ENCODE measurements at places on chromosomes 1 and 21.

DNA sequence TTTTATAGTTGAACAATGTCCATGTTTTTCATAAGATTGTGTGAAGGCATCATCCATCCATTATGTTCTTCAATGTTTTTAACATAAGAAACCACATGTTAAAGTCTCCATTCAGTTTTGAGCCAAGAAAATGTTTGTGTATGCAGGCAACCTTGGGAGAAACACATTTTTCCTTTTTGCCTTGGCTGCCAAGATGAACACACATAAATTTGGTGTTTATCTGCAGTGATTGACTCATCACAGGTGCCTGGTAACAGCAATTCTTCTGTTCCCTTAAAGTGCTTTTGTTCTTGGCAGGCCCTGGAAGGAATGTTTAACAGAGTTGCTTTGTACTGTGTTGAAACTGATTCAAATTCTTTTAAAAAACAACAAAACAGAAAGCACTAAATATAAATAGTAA, 709.9 kb upstream of the ADGRL4 start:
- no peak for DNase-seq

GRCh38 chr1:14441302-14441741, 157.2 kb upstream of the KAZN start:
- no peak for DNase-seq

DNA sequence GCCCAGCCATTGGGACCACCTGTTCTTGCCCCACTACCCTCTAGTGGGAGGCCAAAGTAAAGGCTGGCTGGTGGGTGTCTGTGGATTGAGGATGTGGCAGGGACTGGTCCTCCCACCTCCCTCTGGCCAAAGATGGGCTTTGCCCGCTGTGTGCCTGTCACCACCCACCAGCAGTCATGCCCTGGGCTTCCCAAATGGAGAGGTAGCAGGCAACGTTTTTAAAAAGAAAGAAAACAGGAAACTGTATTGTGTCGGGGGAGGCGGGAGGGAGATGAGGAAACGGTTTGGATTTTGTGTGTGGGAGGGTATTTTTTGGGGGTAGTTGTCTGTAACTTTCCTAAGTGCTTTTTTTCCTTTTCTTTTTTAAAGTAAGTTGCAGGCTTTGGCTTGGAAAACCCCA, 30.1 kb downstream of the SZRD1 start:
- DNase-seq: no peak

- DNase-seq: no peak
Observed at GRCh38 chr1:69404486-69404885, 163.2 kb upstream of the LRRC7 start.

- DNase-seq: no peak
Observed at GRCh38 chr1:78032996-78033796, 12.6 kb upstream of the GIPC2 start.

DNA sequence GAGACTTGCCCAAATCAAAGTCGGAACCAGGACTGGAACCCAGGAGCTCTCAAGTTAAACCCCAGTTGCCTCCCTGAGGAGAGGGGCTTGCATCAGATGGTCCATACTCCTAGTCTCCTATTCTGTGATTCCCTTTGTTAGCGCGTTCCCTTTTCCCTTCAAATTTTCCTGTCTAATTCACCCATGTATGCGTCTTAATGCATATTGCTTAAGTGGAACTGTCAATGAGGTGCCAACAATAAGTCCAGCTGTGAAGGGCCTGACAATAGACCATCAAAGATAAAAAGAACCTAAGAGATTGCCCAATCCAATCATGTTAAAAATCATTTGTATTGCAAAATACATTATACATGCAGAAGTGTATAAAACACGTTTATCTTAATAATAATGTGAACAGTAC, 634 bp upstream of the SPATA6 start:
- DNase-seq: no peak

DNA sequence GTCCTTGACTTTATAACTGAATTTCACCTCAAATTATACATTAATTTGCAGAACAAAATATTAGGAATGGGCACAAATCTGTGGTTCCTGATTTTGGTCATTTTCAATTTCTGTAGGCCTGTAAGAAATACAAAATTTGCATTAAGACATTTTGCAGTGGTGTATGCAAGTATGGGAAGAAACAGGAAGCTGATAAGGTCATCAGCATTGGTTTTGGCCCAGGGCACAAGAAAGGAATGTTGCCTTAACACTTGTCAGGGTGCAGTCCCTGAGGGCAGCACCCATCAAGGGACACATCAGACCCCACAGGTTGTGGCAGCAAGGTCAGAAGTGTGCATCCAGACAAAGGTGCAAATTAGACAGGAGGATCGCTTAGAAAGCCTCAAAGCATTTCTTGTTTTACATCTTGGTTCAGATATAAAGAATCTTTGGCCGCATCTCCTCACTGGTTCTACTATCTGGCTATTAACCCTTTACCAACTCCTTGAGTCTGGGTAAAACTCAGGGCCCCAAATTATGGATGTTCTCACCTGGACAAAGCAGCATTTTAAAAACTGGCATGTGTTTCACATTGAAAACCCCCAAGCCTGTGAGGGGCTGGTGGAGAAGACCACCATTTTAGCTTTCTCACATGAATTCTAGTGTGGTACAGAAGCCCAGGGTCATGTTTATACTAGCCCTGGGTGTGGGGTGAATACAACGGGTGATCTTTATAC, 182.4 kb downstream of the CDC7 start:
- no peak for DNase-seq

GRCh38 chr1:106181866-106182265, 874.6 kb upstream of the PRMT6 start:
- no peak for DNase-seq

GRCh38 chr1:236543065-236543669, 19.4 kb downstream of the LGALS8 start:
- no peak for DNase-seq

DNA sequence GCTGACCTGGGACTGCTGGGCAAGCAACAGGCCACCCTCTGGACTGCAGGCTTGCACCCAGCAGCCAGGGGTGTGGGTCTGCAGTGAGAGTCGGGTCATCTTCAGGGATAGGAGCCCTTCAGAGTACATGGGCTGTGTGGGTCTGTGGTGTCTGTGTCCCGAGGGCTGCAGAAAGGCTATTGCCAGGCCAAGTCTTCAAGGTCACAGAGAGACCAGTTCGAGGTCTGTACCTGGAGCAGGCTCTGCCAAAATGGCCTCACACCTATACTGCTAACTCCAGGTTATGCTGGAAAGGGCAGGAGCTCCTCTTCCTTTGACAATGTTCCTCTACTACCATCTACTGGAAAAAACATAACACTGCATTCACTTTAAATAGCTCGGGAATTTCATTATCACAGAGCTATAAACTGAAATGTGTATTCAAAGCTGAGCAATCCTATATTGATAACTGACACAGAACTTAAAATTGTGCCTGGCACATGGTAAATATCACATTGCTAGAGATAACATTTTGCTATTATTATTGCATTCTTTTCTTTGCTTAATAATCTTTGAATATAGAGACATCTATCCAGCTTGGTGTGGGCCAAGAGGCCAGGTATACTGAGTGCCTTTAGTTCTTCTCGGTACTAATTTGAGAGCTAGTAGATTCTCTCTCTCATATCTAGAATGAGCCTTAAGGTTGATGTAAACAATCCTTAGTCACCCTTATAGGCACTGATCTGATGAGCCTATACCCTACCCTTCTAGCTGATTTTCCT, 6.9 kb upstream of the DNAH14 start:
- no peak for DNase-seq

DNA sequence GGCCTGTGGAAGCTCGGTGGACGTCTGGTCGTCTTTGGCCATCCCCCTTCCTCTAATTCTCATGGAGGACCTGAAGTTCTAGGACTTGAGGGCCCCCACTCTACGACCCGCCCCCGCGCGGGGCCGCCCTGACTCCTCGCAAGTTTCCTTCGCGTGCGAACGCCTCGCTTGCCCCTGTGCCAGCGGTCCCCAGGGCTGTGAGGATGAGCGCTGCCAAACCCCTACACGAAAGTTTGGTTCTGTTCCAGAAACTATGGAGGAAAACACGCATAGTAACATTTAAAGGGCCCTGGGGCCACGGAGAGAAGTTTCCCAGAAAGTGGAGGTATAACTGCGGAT, 304 bp upstream of the GNG12 start:
- DNase-seq: no peak

DNA sequence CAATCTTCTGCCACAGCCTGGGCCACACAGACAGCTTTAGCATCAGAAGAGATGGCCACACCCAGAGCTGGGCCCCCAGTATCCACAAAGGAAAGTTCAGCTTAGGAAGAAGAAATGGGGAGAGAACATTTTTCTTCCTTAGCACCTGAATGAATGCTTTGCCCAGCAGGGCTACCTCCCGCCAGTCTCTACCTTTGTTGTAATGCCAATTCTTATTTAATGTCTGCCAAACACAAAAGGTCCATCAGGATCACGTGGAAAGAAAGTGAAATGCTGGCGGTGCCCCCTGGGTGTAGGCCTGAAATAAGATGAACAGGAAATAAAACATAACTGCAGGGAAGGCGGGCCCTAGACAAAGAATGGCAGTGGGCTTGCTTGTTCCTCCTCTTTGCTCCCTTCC, 125.6 kb downstream of the CACNA1E start:
- no peak for DNase-seq

GRCh38 chr1:182330303-182330702, 61.3 kb downstream of the GLUL start:
- no peak for DNase-seq

DNA sequence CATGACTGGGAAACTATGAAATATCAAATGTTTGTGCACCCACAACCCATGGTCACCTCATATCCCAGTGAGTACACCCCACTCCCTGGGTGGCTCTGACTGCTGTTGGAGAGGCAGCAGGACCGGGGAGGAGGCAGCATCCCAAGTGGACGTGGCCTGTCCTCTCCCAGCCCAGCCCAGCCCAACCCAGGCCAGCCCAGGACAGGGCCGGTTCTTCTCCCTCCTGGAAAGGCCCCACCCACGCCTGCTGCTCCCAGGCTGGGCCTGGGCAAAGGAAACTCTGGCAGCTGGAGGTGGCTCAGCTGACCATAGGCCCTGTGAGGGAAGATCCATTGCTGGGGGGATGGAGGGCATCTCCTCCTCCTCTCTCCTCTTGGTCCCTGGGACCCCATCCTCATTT, 19.1 kb downstream of the MATN1 start:
- no peak for DNase-seq

- DNase-seq: no peak
Observed at GRCh38 chr1:218537122-218537913, 192.2 kb downstream of the TGFB2 start.

GRCh38 chr21:19522381-19522780, 1118.8 kb upstream of the TMPRSS15 start:
- DNase-seq: no peak

GRCh38 chr1:30532621-30533020, 190.8 kb downstream of the MATN1 start:
- no peak for DNase-seq

DNA sequence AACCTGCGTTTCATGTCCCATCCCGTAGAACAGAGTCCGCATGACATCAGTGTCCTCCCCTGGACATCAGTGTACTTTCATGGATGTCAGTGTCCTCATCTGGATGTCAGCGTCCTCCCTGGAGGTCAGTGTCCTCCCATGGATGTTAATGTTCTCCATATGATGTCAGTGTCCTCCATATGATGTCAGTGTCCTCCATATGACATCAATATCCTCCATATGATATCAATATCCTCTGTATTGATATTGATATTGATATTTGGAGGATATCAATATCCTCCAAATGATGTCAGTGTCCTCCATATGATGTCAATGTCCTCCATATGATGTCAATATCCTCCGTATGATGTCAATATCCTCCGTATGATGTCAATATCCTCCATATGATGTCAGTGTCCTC, 284.9 kb downstream of the AJAP1 start:
- DNase-seq: no peak

DNA sequence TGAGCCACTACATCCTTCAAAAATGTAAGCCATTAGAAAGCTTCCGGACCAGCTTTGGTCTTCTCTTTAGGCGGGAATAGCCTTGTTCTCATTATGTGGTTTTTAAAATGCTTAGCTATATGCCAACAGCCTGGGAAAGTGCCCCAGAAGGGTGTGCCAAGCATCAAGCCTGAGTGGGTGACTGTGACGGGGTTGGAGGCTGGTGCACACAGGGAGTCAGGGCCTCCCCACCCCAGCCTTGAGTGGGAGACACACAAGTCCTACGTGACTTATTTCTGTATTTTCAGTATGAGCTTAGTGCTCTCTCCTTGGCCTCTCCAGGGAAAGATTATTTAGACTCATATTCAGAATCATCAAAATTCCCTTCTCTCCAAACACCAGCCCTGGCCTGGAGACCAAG, 9.8 kb downstream of the UBASH3A start:
- DNase-seq: no peak

- DNase-seq: no peak
Observed at GRCh38 chr1:48602349-48602748, 130.3 kb upstream of the SPATA6 start.

DNA sequence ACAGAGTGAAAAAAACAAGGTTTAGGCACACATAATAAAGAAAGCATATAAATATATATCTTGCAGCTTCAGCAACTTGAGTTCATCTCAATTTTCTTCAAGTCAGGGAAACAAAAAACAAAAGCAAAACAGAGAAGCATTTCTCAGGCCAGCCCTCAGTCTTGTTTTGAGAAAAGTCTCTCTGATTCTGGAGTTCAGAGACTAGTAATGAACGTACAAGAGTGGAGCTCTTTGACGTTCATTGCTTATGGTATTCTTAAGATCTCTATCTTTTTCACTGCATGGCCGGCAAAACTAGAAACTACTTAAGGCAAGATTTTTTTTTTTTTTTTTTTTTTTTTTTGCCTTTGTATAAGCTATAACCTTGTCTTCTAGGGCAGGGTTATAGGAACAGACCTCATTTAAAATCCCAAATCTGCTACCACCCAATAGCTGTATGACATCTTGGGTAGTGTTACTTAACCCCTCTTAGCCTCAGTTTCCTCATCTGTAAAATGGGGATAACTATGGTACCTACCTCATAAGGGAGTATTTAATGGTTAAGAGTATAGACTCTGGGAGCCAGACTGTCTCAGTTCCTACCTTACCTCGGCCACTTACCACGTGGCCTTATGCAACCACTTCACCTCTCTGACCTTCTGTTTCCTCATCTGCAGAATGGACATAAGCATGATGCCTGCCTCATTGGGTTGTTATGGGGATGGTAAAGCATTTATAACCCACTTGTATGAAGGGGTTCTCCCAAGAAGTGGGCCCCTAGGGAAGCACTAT, 33.6 kb downstream of the LMO4 start:
- no peak for DNase-seq

DNA sequence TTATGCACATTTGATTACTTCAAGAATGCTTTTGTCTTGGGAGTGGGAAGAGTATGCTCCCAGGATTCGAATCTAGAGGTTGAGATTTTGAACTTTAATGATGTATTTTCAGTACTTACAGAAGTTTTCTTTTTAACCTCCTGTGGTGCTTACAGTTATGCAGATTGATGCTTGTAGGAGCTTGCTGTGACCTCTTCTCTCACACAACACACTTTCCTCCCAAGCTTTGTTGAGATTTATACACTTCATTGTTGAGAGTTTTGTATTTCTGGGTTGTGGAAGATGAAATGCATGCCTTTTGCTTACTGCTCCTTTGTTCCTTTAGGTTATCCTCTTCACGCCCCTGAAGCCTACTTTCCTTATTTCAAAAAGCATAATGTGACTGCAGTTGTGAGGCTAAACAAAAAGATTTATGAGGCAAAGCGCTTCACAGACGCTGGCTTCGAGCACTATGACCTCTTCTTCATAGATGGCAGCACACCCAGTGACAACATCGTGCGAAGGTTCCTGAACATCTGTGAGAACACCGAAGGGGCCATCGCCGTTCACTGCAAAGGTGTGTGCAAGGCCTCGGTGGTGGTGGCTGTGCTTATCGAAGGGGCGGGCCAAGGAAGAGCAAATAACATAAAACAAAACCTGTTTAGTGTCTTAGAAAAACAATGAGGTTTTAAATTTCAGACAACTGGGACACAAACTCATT, 75.5 kb upstream of the GPR88 start:
- DNase-seq: no peak
